ENCODE measurements at places on chromosomes 11 and 22. TPM values are rescaled to one million over a fixed set of nuclear protein-coding genes. Genes with fewer than 3 reads are reported as not detected.
A peak's percentile ranks its signal among the peaks of the same experiment; 100 is the strongest.

DNA sequence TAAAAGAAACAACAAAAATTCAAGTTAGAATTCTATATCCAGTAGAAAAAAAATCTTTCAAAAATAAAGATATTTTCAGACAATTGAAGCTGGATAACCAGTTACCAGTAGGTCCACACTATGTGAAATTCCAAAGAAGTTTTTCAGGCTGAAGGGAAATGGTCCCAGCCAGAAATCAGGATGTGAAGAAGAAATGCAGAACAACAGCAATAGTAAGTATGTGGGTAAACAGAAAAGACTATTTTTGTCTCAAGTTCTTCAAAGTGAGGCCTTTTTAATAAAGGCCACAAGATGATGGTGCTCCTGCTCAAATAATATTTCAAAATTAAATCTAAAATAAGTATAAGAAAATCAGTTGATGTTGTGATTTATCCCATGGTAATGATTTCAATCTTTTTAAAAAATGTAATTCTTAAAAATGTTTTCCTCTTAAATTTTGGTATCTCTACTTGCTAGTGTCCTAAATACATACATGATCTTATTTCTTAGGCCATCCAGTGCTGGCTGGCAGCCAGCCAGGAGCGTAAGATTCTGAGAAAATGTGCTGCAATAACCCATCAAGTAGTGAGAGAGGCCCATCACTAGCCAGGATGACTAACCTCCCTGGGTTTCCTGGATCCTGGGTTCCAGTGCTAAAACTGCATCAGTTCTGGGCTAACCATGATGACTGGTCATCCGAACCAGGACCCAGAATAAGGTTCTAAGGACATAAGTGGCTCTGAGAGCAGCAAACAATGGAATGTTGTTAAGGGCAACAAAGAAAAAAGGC is 15.6 kb upstream of the UCP3 start:
- DNase-seq, result peak; percentile 72

DNA sequence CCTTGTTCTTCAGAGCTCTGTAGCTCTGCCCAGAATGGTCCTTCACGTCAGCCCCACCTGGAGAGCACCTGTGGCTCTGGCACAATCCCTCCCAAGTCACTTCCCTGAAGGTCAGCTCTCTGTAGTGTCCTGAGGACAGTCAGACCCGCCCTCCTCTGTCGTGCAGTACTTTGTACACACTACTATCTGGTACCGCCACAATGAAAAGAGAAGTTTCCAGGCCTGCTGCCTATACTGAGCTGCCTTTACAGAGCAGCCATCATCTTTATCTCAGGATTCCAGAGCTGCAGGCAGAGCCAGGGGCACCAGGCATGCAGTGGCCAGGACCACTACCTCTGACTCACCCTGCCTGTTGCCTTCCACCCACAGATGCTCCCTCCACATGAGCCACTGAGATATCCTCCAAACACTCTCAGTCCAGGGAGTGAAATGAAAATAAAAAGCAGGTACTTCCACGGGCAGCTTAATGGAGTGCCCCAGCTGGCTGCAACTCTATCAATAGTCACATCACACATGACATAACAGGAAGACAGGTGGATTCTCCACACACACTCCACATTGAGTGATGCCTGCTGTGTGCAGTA is 7.3 kb downstream of the PACSIN2 start:
- DNase-seq, result no peak

GRCh38 chr11:27455667-27456066 is 16.9 kb downstream of the LGR4 start:
- DNase-seq, result no peak

DGCR6 gene
- 7.4 TPM for total RNA-seq
